ENCODE measurements at places on chromosomes 16 and 17.

DNA sequence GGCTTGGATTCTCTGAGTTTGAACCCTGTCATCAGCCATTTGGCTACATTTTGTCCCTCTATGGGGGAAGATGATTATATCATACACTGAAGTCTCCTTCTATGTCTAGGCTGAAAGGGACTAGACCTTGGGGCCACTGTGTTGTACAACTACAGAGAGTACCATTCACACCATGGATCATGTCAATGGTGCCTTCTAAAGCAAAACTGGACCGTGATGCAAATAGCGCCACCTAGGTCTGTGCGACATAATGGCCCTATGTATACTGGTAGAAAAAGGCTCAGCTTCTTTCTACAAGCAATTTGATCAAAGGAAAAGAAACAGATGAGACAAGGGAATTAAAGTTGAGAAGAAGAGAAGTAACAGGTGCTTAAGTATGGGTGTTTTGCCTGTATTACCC lies 100.7 kb downstream of the LYRM1 start:
- no peak for DNase-seq

- DNase-seq: no peak
These were observed 21.5 kb upstream of the NUDT7 start for GRCh38 chr16:77700846-77701245.

- DNase-seq: no peak
These were observed 302.3 kb downstream of the SLC39A11 start for GRCh38 chr17:72790190-72790589.

DNA sequence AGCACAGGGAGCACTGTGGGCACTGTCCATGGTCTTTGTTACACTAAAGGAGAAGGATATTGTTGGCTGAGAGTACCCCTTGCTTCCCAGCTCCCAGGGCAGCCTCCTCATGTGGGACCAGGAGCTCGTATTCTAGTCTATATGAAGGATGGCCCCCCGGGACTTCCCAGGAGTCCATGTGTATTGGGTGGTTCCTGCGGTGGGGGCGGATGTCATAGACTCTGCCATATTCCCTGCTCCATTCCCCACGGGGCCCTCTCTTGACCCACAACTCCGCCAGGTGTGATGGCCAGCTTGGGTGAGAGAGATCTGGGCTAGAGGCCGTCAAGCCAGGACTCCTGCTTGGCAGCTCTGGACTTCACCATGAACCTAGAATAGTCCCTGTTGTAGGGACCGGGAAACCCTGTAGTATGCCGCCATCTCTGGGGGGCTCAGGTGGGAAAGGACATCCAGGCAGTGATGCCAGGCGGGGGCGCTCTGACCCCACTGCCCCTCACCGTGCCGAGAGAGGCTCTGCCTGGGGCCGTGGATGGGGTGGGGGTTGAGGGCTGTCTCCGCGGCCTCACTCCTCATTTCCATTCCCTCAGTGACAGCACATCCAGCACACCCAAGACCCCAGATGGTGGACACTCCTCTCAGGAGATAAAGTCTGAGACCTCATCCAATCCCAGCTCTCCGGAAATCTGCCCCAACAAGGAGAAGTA lies 37.8 kb downstream of the OR1D5 start:
- no peak for DNase-seq

- DNase-seq: no peak
These were observed 24.5 kb downstream of the OR1D5 start for GRCh38 chr17:3038941-3039340.

- DNase-seq: no peak
These were observed 9.4 kb downstream of the FOXN1 start for GRCh38 chr17:28515518-28515917.

DNA sequence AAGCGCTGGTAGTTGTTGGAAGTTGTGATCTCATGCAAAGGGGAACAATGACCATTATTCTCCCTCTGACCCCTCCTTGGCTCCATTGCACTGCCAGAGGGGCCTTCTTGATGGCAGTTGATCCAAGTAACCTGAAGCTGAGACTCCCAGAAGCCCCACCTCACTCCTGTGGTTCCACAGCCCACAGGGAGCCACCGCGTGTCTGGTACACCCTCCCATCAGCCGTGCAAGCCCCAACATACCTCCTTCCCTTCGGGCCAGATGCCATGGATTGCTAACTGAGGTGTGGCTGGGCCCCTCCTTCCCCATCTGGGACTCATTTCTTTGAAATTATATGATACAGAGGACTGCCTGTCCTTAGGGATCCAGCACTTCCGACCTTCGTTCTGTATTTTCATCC lies 17.8 kb downstream of the SAP30BP start:
- DNase-seq: no peak

DNA sequence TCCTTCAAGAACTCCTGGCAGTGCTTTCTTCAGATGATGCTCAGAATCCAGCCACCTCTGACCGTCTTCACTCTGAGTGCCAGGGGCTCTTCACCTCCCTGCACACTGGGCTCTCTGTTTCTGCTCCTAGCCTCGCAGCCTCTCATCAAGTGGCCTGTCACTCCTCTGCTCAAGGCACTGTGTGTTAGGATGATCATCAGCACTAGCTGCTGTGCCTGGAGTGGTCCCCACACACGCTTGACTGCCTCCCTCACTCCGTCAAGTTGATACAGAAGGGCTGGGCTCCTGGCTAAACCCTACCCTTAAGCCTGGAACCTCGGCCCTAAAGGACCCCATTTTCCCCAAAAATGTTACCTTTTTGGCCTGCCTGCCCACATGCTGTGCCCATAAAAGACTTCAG lies 15.6 kb downstream of the KRT9 start:
- no peak for DNase-seq

- no peak for DNase-seq
These were observed 34.4 kb upstream of the SLC5A10 start for GRCh38 chr17:18917506-18918032.

DNA sequence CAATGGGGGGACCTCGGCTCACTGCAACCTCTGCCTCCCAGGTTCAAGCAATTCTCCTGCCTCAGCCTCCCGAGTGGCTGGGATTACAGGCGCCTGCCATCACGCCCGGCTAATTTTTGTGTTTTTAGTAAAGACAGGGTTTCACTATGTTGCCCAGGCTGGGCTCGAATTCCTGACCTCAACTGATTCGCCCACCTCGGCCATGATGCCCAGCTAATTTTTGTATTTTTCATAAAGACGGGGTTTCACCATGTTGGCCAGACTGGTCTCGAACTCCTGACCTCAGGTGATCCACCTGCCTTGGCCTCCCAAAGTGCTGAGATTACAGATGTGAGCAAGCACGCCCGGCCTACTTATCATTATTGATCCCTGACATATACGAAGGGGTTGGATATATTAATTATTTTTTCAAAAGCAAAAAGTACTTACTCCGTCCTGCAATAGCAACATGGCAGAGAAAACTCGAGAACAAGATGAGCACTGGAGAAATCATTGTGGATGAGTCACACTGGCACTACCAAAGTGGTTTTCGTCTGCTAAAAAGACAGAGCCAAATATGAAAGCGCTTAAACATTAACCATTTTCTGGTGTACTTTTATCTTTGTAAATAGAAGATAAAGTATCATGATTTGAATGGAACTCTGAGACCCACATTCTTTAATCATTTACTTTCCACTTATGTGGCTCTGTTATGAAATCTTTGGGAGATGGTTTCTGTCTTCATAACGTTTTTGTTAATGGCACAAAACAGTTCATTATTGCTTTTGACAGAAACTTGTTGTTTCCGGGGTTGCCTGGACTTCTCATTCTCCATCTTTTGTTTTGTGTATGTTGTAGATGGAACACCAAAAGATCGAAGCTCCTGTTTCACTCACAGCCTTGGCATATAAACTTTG lies at the start of gene APOH:
APOH (minus strand) TSS at position 529 of the 896 bp plus-strand sequence; CDS start at position 493, 36 bp downstream.
- no peak for DNase-seq

DNA sequence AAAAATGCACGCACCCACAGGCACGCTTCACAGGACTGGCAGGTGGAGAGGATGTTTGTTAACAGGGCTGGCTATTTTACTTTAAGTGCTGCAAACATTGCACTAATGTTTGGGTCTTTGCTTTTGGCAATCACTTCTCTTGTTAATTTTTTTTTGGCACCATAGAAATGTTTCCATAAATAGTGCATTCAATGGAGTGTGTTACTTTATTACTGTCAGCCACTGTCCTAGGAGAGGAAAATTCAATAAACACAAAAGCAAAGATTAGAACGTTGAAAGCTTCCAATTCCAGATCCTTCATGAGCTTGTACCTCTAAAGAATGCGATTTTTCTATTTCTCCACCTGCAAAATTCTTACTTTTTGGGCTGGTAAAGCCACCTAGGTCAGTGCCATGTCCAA lies 743.5 kb downstream of the WWOX start:
- DNase-seq: peak; percentile 10

DNA sequence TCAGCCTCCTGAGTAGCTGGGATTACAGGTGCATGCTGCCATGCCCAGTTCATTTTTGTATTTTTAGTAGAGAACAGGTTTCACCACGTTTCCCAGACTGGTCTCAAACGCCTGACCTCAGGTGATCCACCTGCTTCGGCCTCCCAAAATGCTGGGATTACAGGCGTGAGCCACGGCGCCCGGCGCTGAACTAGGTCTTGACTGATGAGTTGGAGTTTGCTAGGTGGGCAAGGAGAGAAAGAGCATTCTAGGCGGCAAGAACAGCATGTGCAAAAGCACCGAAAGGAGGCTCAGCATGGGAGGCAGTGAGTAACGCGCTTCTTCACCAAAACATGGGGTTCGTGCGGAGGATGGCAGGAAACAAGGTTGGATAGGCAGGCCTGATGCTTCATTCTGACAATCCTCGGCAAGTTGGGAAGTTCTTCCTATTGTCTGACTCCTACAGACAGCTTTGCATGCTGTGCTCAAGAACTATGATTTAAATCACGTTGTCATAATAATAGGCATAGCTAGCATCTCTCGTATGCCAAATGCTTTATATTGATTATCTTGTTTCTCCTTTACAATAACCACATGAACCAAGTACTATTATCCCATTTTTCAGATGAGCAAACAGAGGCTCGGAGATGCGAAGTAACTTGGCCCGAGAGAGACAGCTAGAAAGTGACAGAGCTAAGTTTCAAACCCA lies 26.5 kb downstream of the NEUROD2 start:
- no peak for DNase-seq

- no peak for DNase-seq
These were observed 1.4 kb downstream of the CMTM2 start for GRCh38 chr16:66580605-66581209.

- DNase-seq: no peak
These were observed 14.5 kb downstream of the BAIAP2 start for GRCh38 chr17:81049372-81049911.

DNA sequence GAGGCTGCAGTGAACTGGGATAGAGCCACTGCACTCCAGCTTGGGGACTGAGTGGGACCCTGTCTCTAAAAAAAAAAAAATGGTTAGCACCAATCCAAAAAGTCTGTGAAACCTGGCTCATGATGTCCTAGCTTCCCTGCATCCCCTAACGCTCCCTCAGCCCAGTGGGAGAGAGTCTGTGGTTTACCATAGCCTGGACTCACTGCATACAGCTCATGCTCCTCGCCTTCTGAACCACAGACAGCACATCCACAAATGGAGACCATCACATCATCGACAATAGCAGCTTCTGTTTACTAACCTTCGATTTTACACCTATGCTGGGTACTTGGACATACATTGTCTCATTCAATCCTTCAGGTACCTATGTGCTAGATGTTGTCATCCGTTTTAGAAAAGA lies 43.6 kb downstream of the NLRC5 start:
- no peak for DNase-seq

GRCh38 chr17:60959696-60960095 lies 282.0 kb downstream of the BCAS3 start:
- DNase-seq: no peak

- no peak for DNase-seq
These were observed 128.0 kb downstream of the RAP1GAP2 start for GRCh38 chr17:2924211-2924610.

DNA sequence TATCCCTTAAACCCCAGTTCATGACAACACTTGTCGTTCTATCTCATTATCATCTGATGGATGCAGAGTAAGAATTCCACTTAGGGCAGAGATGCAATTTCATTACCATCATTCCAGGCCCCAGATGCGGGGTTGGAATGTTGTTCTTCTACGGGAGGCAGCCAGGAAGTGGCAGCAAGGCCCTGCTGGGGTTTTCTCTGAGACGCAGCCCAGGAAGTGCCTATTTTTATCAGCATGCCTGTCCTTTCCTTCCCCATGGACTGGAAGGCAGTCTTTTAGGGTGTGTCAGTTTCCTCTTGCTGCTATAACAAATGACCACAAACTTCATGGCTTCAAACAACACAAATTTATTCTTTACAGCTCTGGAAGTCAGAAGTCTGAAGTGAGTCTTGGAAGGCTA lies 246.6 kb upstream of the DYNLRB2 start:
- no peak for DNase-seq

DNA sequence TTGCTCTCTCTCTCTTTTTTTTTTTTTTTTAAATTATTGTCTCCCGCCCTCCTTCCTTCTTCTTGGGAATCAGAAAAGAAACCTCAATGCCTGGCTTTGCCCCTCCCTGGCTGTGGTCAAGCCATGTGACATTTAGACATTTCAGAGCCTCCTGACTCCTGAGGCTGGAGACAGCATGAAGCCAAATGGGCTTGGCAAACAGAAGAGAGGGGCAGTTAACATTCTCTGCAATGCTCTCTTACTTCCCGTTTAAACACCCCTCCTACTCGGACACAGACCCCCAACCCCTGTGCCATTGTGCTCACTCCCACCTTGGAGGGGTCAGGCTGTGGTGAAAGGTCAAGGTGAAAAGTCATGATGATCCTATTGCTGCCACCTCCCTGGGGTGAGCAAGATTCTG lies 14.7 kb upstream of the MEOX1 start:
- DNase-seq: no peak

DNA sequence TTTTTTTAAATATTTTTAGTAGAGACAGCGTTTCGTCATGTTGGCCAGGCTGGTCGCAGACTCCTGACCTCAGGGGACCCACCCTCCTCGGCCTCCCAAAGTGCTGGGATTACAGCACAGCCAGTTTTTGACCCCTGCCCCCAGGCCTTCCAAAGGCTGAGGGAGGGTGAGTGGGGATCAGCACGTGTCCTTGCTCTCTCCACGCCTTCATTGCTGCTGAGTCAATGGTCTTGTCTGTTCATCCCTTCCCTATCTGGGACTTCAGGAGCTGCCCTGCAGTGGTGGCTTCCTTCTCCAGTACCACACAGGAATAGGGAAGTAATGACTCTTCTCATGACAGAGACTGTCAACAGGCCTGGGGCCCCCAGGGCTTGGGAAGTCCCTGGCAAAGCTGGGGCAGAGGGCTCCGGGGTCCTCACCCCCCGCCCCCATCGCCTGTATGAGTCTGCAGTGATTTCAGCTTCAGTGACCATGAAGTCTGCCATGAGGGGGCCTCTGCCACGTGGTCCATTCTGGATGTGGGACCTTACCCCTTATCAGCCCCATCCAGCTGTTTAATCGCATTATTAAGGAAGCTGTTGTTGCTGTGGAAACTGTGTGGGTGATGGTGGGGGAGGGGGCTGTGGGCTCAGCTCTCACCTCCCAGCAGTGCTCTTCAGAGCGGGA lies 6.1 kb downstream of the ABCC3 start:
- no peak for DNase-seq

GRCh38 chr17:34658811-34659560 lies 79.6 kb downstream of the TMEM132E start:
- peak; percentile 24 for DNase-seq

- no peak for DNase-seq
These were observed 33.9 kb downstream of the COX4I1 start for GRCh38 chr16:85833219-85833920.

- DNase-seq: no peak
These were observed 1.2 kb downstream of the BRIP1 start for GRCh38 chr17:61862105-61862574.
